ENCODE measurements at places on chromosomes 16 and 17. TPM values are rescaled to one million over a fixed set of nuclear protein-coding genes. Genes with fewer than 3 reads are reported as not detected.

DUS2 gene
- 23.6 TPM for total RNA-seq

DNA sequence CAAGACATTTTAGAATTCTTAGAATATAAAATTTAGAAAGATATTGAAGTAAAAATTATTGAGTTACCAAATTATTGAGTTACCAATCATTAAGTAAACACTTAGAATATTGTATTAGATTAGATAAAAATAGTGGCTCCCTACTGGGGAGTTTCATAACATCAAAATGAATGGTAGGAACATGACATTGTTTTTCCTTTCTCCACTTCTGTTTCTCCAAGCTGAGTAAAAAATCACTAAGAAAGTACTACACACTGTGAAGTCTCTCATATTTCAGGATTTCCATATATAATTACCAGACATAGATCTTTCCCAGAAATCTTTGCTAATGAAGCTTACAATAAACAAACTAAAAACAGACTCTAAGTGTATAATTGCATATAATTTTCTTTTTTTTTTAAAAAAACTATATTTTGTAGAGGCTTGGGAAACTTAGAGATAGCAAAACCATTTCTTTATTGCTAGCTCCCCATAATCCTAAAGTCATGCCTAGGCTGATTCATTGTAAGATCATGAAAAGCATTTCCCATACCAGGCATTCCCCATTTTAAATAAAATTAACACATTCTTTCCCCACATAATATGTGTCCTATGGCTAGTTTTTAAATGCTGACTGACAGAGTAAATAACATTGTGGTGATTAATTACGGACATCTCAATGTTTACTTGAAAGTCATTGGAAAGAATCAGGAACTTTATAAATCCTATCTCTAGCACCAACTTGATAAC is 1408.7 kb upstream of the GOT2 start:
- DNase-seq: no peak

RNF43 gene
- total RNA-seq: 1.8 TPM

PPP1R9B gene
- 16.3 TPM for total RNA-seq

PRSS8 gene
- total RNA-seq: 0.04 TPM

SRCAP gene
- total RNA-seq: 6.2 TPM

DNA sequence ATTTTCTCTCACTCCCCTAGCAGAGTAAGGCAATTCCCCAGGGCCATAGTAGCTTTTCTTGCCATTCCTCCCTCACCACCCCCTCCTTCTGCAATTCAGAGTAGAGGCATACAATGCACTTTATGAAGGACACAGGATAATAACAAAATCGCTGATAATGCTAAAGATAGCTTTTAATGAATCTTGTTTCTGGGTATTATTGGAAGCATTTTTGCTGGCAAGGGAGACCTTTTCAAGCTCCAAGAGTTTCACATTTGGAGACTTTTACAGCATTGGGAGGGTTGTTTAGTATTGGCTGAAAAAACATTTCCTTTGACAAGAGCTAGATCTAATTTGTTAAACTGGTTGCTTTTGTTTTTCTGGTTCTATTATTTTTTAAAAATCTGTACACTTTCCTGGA is 573.0 kb upstream of the C16orf82 start:
- no peak for DNase-seq

GRCh38 chr16:31331807-31332301 is 23.1 kb upstream of the ITGAX start:
- DNase-seq: peak; percentile 1

- DNase-seq: no peak
Measured at GRCh38 chr17:34726536-34727384, 147.4 kb downstream of the TMEM132E start.

GRCh38 chr17:80968602-80969029 is 23.0 kb upstream of the CHMP6 start:
- peak; percentile 41 for DNase-seq

CCDC78 gene
- total RNA-seq: not detected

- no peak for DNase-seq
Measured at GRCh38 chr16:10617662-10618420, 37.4 kb upstream of the EMP2 start.

GRCh38 chr16:65154321-65154720 is 32.5 kb upstream of the CDH11 start:
- DNase-seq: no peak

MYH8 gene
- total RNA-seq: 0.18 TPM

- no peak for DNase-seq
Measured at GRCh38 chr16:50688867-50689266, 4.5 kb upstream of the NOD2 start.

CDK5R1 gene
- total RNA-seq: 2.5 TPM

DNA sequence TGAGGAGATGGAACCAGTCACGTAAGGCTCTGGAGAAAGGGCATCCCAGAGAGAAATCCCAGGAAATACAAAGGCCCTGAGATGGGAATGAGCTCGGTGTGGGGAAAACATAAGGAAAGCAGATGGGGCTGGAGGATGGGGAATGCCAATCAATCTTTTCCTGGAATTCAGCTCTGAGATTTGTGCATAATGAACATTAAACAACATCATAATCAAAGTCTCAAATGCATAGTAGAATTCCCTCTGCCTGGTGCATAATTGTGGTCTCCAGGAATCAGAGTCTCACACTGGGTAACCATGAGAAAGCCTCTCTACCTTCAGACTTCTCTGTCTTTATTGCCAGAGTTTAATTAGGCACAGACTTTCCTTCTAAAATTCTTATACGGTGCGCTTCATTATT is 30.8 kb downstream of the OTOA start:
- no peak for DNase-seq

TAT gene
- total RNA-seq: not detected

DNA sequence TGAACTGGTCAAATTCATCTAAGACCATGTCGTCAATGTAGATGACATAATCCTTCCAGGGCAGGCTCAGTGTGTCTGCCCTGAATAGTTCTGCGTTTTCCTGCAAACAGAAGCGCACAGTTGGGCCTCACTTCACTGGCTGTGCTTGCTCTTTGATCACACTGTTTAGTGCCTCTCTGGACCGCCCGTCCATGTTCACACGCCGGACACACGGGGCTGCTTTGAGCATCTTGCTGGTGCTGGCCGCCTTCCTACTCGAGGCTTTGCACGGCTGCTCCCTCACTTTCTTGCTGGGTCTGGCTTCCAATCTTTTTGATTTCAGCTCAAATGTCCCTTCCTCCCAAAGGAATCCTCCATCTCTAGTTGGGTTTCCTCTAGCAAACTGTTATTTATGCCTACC is 37.4 kb downstream of the DNAH17 start:
- DNase-seq: no peak

DNA sequence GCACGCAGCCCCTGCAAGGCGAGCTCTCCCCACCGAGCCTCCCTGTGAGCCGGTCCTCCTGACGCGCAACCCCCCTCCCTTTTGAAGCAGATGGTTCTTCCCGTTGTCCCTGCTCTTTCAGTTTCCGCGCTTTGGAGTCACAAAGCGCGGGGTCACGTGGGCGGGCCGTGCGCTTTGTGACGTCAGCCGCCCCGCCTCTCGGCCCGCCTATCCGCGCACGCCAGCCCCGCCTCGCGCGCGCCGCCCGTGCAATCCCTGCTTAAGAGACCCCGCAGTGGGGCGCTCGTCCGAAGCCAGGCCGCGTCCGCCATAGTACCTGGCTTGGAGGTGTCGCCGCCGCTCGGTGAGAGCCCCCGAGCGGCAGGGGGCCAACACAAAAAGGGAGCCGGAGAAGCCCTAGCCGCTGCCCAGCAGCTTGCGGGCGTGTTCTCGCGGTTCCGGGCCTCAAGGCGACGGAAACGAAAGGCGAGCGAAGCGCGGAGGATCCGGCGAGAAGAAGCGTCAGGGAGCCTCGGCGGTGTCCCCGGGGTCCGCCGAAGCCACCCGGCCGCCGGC is at the start of gene RBBP6:
TSS of gene RBBP6 (plus strand) at position 272 of the 555 bp plus-strand sequence. CDS start 1,061 bp downstream, outside the sequence.
- DNase-seq: peak; percentile 91

- no peak for DNase-seq
Measured at GRCh38 chr17:44585315-44585714, 28.0 kb downstream of the FZD2 start.

DNA sequence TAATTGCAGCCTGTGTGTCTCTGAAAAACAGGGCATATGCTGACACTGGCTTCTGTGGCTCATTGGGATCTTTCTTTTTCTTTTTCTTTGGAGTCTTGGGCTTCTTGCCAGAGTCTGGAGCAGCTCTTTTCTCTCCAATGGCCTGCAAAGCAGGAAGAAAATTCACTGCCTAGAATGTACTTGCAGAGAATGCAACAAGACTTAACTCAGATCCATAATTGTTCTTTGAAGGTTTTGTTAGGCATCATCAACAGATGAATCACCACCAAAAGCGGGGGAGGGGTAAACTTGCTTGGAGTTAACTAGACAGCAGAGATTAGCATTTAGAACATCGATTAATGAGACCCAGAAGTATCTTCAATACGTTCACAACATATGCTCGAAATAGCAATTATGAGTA is 100.9 kb downstream of the TOX3 start:
- no peak for DNase-seq

MSRB1 gene
- 25.3 TPM for total RNA-seq

PRAC2 gene
- not detected for total RNA-seq

DNA sequence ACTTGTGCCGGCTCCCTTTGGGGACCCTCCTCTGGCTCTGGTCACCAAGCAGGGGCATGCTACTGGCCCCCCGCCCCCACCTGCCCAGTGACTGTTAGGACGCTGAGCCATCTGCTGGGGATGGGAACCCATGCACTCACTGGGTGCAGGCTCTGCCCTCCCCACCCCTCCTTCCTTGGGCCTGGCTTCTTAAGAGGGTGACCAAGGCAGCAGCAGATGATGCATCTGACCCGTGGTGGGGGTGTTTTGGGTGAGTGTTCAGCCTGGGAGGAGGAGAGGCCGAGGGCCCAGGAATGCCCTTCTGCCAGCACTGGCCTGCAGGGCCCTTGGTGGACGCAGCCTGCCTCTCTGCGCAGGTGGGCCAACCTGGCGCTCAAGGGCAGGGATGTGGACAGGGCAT is 19.2 kb upstream of the MTSS2 start:
- no peak for DNase-seq

- DNase-seq: no peak
Measured at GRCh38 chr16:4913130-4913773, 23.7 kb downstream of the PPL start.

GRCh38 chr17:69047368-69048263 is 13.1 kb downstream of the ABCA9 start:
- DNase-seq: peak; percentile 56

GRCh38 chr17:76912421-76913164 is 44.4 kb downstream of the MGAT5B start:
- no peak for DNase-seq

DNA sequence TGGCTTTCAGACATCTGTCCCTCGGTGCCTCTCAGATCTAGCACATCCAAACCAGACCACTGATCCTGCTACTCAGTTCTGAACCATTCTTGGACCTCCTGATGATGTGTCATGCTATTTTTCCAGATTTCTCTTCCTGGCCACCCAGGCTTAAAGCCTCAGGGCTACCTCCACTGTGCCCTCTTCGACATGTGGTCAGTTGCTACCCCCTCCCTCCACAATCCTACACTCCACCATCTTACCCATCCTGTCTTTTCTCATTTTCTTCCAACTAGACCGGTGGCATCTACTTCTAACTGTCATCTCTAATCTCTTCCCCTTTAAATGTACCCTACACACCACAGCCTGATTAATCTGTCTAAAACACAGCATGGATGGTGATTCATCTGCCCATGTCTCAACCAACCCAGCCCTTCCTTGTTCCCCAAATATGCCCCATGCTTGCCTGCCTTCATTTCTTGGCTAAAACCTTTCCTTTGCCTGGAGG is 478.6 kb downstream of the SLC39A11 start:
- DNase-seq: no peak

DNA sequence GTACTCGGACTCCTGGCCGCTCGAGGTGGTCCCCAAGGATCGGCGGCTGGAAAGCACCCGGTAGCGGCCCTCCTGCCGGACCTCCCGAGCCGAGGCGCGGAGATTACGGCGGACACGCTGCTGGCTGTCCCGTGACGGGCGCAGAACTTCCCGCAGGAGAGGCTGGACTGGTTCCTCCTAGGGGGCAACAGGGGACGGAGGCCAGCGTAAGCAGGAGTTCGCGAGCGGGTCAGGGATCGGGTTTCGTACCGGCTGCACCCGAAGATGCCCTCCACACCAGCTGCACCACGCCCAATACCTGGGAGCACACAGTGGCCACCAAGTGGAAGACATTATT is 341 bp downstream of the SLC7A6OS start:
- DNase-seq: no peak

GRCh38 chr17:2082003-2082781 is 27.3 kb downstream of the HIC1 start:
- DNase-seq: no peak

DNA sequence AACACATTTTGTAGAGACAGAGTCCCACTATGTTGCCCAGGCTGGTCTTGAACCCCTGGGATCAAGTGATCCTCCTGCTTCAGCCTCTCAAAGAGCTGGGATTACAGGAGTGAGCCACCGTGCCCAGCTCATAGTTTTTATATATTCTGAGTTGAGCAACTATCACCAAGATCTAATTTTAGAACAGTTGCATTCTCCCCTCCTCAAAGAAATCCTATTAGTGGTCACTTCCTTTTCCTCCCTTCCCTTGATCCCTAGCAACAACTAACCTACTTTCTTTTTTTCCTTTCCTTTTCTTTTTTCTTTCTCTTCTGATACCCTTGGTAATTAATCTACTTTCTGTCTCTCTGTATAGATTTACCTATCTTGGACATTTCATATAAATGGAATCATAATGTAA is 61.5 kb upstream of the B4GALNT2 start:
- DNase-seq: no peak

KIF19 gene
- total RNA-seq: not detected

- no peak for DNase-seq
Measured at GRCh38 chr17:75757086-75757681, 7.8 kb downstream of the GALK1 start.

DNA sequence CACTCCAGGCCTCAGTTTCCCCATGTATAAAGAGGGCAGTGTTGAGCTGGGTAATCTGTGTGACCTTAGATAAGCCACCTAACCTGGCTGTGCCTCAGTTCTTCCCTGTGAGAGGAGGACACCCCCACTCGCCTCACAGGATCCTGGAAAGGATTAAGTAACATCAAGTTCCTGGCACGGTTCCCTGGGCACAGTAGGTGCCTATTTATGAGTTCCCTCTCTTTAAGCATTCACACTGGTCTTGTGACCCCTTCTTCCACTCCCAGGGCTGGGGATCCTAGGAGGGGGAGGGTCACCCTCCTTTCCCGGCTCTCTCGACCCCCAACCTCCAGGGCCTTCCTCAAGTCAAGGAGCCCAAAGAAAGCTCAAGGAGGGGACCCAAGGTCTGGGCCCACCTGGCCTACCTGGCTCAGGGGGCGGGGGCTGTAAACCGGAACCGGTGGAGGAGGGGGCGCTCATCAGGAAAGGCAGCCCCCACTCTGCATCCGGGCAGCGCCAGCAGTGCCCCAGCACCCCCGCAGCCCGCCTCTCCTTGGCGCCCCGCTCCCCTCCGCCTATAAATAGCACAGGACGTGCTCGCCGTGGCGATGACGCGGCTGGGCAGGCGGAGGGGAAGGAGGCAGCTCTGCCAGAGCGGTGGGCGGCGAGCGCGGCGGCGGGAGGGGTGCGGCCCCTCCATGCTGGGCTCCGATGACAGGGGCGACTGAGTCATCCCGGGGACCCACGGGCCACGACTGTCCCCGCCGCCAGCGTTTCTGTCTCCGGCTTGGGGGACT is 9.4 kb downstream of the RPL19 start:
- DNase-seq: no peak
